ENCODE measurements at places on chromosomes 4 and X.
A peak's percentile ranks its signal among the peaks of the same experiment; 100 is the strongest.

GRCh38 chr4:26455571-26455970 is 34.7 kb downstream of the CCKAR start:
- DNase-seq = no peak

GRCh38 chr4:88008743-88009171 is 1.3 kb downstream of the PKD2 start:
- DNase-seq = peak; percentile 20

DNA sequence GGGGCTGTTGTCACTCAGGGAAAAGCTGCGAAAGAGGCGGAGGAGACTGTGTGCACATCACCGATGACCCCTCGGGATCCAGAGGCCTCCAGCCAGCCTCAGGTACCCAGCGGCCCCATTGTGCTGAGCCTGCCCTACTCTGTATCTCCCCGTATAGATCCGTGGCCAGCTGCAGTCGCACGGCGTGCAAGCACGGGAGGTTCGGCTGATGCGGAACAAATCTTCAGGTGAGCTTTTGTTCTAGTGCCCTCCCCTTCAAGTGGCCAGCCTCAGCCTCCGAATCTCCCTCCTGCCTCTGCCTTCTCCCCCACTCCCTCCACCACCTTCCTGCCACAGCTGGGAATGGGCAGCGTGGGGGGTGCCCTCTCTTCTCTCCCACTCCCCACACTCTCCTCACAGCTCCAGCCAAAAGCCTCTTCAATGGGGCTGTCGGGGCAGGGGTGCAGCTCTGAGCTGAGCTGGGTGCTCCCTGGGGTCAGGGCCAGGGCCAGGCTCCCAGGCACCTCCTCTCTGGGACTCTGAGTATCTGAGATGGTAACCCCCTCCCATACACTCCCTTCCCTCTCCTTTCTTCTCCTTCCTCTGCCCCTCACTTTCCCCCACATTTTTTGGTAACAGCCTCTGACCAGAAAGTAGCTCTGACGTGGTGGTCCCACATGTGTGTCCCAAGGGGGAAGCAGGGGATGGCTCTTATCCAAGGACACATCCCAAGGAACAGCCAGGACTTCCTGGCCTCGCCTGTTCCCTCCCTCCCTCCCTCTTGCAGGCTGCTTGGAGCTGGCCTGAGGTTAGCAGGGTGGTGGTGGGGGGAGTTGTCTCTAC is 20.4 kb upstream of the UBA1 start:
- no peak for DNase-seq

DNA sequence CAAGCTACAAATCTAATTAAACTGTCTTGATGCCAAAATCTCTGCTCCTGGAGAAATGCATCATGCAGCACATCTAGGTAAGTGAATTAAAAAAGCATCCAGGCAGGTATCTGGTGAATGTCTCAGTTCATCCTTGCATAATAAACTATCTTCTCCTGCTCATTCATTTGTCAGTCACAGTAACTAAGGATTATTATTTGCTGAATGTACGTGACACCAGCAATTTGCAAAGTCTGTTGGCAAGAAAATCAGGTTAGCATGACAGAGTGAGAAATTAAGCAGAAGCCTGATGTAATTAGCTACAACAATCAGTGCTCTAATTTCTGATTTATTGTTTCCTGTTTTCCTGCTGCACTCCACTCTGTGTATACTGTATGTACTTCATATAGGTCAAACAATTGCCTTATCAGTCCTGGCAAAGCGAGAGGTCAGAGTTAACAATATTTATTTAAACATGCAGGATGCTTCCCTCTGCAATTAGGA is 213.6 kb downstream of the FBXO8 start:
- DNase-seq = no peak

- no peak for DNase-seq
Measured at GRCh38 chr4:7853271-7853670, 86.4 kb downstream of the AFAP1 start.

- no peak for DNase-seq
Measured at GRCh38 chr4:27779827-27780226, 919.2 kb downstream of the STIM2 start.

- peak; percentile 2 for DNase-seq
Measured at GRCh38 chrX:107775000-107775733, 420 bp downstream of the TSC22D3 start.

DNA sequence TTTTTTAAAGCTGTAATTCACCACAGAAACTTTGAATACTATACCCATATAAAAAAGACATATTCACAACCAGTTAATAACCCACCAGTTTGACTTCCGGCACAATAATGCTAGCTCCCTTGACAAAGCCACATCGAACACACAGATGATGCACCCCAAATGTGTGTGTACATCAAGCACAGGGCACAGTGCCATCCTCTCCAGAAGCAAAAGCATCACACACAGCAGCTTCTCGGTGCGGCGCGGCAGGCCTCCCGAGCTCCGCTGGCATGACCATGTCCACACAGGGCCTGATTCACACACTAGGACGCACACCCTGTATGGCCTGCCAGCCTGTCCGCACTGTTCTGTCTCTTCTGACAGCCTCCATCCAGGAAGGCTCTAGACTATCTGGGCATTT is 88.0 kb downstream of the LEF1 start:
- peak; percentile 47 for DNase-seq

DNA sequence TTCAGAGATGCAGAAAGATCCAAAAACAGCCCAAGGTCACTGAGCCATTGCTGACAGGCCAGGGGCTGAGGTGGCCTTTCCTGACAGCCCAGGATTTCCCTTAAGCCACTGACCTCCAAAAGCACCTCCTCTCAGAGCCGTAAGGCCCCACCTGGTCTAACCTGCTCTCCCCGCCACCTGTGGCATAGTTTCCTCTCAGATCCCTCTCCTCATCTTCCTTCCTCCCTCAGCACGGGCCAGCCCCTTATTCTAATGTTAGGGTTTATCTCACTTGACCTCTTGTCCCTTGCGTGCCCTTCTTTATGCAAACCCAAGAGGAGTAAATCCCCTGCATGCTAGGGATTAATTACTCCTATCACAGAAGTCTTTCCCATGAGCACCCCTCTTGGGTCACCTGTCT is 113.0 kb downstream of the RBM47 start:
- no peak for DNase-seq

DNA sequence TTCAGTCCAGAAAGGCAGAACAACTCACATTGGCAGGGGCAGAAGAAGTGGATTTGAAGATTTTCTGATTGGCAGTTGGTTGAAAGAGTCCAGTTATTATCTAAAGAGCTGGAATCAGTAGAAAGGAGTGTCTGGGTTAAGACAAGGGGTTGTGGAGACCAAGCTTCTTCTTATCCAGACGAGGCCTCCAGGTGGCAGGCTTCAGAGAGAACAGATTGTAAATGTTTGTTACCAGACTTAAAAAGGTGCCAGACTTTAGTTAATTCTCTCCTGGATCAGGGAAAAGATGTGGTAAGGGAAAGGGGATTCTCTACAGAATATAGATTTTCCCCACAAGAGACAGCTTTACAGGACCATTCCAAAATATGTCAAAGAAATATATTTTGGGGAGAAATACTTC is 36.7 kb upstream of the TLR3 start:
- no peak for DNase-seq

DNA sequence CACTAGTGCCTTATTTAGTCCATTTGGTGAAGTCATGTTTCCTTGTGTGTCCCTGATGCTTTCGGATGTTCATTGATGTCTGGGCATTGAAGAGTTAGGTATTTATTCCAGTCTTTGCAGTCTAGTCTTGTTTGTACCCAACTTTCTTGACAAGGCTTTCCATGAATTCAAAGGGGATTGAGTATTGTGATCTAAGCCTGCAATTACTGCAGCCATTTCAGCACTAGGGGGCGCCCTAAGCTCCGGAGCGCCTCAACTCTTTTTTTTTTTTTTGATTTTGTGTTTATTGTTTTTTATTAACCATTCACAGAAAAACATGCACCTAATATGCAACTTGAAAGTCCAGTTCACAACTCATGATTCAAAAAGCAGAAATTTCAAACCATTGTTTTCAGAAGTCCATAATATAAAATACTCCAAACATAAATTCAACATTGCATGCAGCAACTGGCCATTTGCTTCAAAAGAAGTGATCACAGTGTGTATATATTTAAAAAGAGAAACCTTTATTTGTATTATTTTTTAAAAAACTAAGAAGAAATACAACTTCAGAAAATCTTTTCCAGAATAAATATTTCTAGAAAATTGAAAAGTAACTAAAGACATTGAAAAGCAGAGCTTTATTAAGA is 59.2 kb downstream of the PTPN13 start:
- peak; percentile 22 for DNase-seq

DNA sequence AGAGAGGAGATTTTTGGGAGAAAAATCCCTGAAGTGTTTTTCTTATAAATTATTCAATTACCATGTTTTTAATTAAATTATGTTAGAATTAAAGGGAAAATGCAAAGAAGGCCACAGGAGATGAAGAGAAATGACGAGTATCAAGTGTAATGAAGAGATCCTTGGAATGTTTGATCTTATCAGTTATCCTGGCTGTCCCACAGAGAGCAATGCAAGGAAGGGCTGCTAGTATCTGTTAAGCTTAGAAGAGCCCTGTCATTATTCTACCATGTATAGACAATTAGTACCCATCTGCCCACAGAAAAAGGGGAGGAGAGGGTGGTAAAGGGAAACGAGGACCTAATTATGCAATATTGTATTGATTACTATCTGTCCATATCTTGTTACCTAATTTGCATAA is 257.1 kb downstream of the BANK1 start:
- no peak for DNase-seq

- DNase-seq = no peak
Measured at GRCh38 chr4:165609653-165610052, 230.8 kb downstream of the CPE start.

GRCh38 chr4:2378898-2379297 is 39.5 kb downstream of the ZFYVE28 start:
- DNase-seq = no peak

DNA sequence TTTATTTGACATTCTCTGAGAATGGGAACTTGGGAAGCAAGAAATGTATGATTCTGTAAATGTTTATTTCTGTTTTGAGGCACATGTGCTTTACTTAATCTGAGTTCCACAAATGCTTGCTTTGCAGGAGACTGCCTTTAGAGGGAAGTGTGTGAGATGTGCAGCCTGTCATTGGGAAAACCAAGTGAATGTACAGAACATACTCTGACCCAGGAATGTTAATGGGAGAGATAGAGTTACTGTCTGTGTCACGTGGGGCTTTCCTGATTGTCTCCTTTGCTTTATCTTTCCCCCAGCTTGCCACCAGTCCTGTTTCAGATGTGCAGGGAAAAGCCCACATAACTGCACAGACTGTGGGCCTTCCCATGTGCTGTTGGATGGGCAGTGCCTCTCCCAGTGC is 218.6 kb upstream of the ANXA3 start:
- DNase-seq = no peak

- DNase-seq = no peak
Measured at GRCh38 chr4:71445811-71446210, 107.0 kb downstream of the SLC4A4 start.

DNA sequence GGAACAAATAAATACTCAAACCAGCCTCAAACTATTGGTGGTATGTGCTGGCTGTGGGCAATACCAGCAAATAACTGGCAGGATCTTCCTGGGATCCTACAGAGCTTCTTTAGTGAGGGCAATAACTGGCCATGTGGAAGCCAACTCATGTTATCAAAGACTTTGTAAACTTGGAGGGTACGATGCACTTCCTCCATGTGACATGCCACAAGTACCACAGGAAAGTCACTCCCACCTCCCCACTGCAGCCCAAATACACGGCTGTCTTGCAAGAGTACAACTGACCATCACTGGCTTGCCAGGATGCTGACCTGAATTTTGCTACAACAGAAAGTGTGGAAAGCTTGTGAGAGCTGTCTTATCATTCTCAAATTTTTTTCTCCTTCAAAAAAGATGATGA is 93.3 kb upstream of the MAML3 start:
- no peak for DNase-seq

DNA sequence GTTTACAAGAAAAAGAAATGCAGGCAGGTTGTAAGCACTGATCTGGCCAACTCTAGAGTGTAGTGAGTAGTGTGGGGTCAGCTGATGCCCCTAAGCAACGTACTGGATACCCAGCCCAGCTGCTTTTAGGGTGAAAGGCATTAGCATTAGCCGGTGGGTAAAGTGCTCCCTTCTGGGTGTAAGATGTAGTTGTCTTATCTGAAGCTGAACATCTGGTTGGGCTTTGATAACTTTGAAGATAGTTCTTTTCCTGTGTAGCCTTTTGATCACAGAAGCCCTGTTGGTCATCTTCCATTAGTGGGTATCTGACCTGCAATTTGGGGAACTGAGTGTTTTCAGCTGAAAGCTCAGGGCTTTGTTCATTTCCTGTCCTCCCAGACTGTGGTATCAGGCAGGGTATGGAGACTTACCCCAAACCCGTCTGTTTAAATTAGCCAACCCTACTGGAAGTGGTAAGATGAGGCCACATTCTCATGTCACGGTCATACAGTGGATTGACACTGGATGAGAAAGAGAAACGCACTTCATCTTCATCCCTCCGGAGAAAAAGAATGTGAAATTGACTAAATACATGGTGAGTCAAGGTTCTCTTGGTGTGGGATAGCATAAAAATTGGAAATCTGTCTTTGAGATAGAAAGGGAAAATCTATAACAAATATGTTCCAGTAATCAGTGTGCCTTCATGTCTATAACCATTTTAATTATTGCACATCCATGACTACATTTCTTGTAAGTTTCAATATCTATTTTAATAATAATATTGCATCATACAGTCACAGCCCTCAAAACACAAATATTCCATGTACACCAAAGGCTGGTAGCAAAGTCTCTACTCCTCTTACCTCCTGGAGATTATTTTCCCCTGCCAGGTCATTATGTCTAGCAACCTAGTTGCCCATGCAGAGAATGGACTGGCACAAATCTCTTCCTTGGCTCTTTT is 8.7 kb downstream of the RHOH start:
- no peak for DNase-seq

- no peak for DNase-seq
Measured at GRCh38 chr4:150078579-150079080, 385 bp downstream of the DCLK2 start.

- no peak for DNase-seq
Measured at GRCh38 chr4:156512622-156513021, 459.0 kb downstream of the PDGFC start.

- DNase-seq = no peak
Measured at GRCh38 chrX:126551306-126551705, 1.3 kb downstream of the DCAF12L1 start.

GRCh38 chrX:74902806-74903205 is 22.4 kb downstream of the NEXMIF start:
- DNase-seq = no peak

GRCh38 chr4:20288047-20288650 is 36.4 kb downstream of the SLIT2 start:
- DNase-seq = no peak

GRCh38 chr4:15506464-15506863 is 36.8 kb downstream of the CC2D2A start:
- DNase-seq = no peak

DNA sequence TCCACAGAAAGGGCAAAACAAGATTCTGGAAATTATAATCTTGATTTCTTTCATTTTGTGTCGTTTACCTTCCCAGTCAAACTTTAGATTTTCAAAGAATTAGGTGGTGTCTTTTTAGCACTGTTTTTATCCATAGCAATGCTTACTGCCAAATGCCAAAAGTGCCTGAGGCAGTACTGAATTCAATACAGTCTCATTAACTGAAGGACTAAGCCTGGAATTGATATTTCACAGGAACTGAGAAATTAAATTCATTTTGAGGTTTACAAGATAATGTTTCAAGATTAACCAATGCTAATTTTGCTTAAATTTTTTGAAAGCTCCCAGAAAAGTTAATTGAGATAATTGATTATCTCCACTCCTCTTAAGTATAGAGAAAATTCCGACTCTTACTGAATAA is 68.8 kb upstream of the ARHGAP24 start:
- no peak for DNase-seq

- DNase-seq = peak; percentile 18
Measured at GRCh38 chr4:77629885-77630284, 24.3 kb downstream of the CXCL13 start.

- DNase-seq = no peak
Measured at GRCh38 chr4:88860586-88860985, 163.0 kb upstream of the NAP1L5 start.
